H9 (cell line): ENCODE measurements at places on chromosomes 5 and 9.

DNA sequence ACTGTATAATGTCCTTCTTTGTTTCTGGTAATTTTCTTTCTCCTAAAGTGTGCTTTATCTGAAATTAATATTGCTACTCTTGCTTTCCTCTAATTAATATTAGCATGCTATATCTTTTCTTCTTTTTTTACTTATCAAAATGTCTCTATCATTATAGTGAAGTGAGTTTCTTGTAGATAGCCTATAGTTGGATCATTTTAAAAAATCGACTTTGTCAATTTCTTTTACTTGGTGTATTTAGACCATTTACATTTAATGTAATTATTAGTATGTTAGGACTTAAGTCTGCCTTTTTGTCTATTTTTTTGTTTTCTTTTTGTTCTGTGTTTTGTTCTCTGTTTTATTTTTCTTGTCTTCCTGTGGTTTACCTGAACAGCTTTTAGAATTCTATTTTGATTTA, 35.4 kb upstream of the RNF130 start:
- H3K4me1 ChIP-seq, result no peaks in the 10 kb centered on the region
- H3K27me3 ChIP-seq, result no peaks in the 10 kb centered on the region
- no peak overlapping the region for H3K4me3 ChIP-seq
- no peak overlapping the region for H3K27ac ChIP-seq
- DNase-seq, result no peak

- no peaks in the 10 kb centered on the region for H3K36me3 ChIP-seq
- no peaks in the 10 kb centered on the region for H3K4me1 ChIP-seq
- DNase-seq, result no peak
Measured at GRCh38 chr9:129709438-129710168, 43.2 kb downstream of the PTGES start.

DNA sequence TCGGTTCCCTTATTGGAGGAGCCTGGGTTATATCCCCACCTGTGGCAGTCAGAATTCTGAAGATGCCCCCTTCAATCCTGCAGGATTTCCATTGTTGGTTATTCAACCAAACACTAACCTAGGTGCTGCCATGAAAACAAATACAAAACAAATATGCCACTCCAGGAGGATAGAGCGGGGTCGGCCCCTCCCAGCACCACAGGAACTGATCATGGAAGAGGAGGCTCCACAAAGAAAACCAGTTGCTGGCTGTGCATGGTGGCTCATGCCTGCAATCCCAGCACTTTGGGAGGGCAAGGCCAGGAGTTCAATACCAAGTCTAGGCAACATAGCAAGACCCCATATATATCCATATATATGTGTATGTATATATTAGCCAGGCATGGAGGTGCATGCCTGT, 13.2 kb upstream of the ADGRD2 start:
- H3K36me3 ChIP-seq, result no peaks in the 10 kb centered on the region
- H3K4me1 ChIP-seq, result no peaks in the 10 kb centered on the region
- H3K27ac ChIP-seq, result no peak overlapping the region
- DNase-seq, result no peak

- H3K27me3 ChIP-seq, result no peaks in the 10 kb centered on the region; the same call in 1 of the 2 replicates
- no peaks in the 10 kb centered on the region; the same call in 2 of the 3 replicates for H3K36me3 ChIP-seq
- no peak overlapping the region for H3K4me3 ChIP-seq
- DNase-seq, result no peak
- H3K4me1 ChIP-seq, result peaks cover 3% of the 10 kb centered on the region; the same call in 1 of the 2 replicates
Measured at GRCh38 chr5:138666226-138666742, 86.9 kb upstream of the CTNNA1 start.

GRCh38 chr9:130292106-130292505, 26.5 kb downstream of the HMCN2 start:
- H3K27me3 ChIP-seq, result no peaks in the 10 kb centered on the region
- peaks cover 28% of the 10 kb centered on the region for H3K36me3 ChIP-seq
- no peak for DNase-seq
- H3K4me3 ChIP-seq, result no peak overlapping the region
- H3K27ac ChIP-seq, result no peak overlapping the region

DNA sequence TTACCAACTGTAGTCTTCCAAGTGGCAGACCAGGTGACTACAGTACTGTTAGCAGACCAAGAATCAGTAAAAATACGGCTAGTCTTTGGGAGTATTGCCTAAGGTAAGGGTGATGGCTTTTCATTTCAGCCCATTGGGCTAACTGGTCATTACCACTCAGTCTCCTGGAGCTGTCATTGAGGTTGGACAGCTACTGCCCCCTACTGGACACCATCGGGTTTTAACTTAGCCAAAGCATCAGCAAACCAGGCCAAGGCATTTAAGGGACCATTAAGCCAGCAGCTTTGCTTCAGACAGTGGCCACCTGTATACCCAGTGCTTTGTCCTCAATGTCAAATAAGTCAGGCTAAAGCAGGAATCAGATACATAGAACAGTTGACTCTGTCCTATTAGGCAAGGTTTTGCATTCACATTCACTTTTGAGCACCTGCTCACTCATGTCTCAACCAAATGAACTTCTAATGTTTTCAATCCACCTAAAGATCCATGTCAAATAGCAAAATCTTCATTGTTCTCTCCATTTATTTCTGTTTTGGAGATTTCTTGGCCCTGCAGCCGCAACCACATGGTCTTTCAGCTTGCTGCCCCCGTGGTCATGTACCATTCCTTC, 117.2 kb downstream of the INVS start:
- DNase-seq, result peak; percentile 78
- no peak overlapping the region for H3K4me3 ChIP-seq
- H3K4me1 ChIP-seq, result peaks cover 3% of the 10 kb centered on the region; the same call in 1 of the 2 replicates
- H3K27ac ChIP-seq, result no peak overlapping the region
- H3K27me3 ChIP-seq, result no peaks in the 10 kb centered on the region
